ENCODE measurements at places on chromosomes 5 and 9.

DNA sequence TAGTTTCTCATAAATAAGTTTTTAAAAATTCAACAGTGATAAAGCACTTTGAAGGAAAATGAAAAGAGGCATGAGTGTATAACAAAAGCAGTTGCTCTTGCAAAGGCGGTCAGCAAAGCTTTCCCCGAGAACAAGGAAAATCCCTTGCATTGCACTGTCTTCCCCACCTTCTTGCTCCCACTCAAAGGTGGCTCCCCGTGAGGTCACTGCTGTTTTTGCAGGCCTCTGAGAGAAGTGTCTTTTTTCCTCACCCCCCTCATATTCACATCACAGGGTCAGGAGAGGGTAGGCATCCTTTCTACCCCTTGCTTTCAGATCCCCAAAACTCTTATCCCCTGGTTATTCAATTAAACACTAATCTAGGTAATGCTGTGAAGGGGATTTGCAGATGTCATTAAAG, 15.2 kb upstream of the SLC36A1 start:
- DNase-seq: no peak

- DNase-seq: no peak
These were observed 1408.3 kb downstream of the EFNA5 start for GRCh38 chr5:106262395-106262794.

- no peak for DNase-seq
These were observed 1095.1 kb downstream of the DTWD2 start for GRCh38 chr5:117893211-117893610.

DNA sequence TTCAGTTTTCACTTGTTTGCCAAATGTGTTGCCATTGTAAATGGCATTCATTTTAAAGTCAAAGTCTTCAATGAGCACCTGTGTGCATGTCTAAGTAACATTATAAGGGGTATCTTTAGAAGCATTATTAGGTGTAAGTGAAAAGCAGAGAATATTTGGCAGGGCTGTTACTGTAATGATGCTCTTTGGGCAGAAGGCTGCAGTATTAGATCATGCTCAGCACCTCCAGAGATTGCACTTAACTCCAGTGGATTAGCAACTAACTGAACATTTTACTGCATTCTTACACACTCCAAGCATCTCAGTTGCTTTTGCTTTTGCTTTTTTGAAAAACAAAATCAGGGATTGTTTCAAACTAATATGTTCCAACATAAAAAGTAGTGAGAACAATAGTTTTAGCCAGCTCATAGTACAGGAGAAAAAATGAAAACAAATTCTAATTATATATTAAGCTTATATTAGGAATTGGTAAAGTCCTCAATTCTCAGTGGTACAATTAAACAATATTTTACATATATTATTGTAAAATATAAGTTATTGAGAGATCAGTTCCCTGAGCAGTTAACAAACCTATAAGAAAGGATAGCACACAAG, 1740.9 kb upstream of the CDH9 start:
- DNase-seq: no peak
